ENCODE measurements at places on chromosomes 16 and 17.

DNA sequence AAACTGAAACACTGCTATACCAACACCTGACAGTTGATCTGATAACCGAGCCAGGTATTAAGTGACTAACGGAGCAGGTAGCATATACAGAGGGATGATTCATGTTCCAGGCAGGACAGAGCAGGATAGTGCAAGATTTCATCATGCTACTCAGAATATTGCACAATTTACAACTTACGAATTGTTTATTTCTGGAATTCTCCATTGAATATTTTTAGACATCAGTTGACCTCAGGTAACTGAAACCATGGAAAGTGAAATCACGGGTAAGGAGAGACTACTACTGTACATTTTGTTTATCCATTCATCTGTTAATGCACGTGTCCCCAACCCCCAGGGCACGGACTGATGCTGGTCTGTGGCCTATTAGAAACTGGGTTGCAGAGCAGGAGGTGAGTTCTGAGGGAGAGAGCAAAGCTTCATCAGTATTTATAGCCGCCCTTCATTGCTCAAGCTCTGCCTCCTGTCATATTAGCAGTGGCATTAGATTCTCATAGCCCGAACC lies 14.5 kb upstream of the PPM1E start:
- DNase-seq: no peak

DNA sequence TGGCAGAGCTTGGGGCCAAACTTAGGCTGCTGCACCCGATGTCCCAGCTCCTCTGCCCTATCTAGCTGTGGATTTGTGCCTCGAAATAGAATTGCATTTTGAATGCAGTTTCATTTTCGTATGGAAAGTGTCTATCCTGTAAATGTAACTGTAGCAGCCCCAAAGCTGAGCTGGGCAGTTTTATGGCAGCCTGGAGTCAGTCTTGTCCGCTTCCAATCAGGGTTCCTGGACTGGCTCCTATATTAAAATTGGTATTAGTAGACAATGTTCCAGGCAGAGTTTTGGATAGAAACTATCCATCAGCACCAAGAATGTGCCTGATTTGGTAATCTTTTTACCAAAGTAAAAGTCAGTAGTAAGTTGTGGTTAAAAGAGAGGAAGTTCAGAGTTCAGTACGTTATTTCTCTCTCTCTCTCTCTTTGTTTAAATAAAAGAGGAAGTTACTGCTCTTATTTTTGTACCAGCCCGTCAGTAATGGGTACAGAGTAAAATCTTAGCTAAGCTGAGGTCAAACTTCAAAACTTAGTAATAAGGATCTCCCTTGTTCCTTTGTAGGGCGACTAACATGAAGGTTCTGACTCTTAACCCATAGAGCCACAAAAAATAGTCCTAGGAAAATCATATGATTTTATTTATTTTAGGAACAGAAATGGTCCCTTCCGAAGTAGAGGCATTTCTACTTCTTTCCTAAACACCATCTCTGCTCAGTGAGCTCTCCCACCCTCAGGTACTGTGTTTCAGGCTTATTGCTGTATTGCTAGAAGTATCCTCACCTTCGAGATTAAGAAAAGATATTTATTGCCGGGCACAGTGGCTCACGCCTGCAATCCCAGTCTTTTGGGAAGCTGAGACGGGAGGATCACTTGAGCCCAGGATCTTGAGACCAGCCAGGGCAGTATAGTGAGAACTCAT lies 28.0 kb downstream of the PRKCB start:
- DNase-seq: peak; percentile 45

- no peak for DNase-seq
Observed at GRCh38 chr16:20862162-20862960, 37.8 kb downstream of the DCUN1D3 start.

- DNase-seq: no peak
Observed at GRCh38 chr16:64983963-64984362, 137.9 kb downstream of the CDH11 start.
